ENCODE measurements at places on chromosomes 7 and 10.

GRCh38 chr7:125516194-125516593 is 586.6 kb upstream of the POT1 start:
- no peak for DNase-seq

GRCh38 chr10:11886851-11887250 is 63.7 kb downstream of the PROSER2 start:
- DNase-seq = no peak

- no peak for DNase-seq
Observed at GRCh38 chr7:21172800-21173199, 255.1 kb upstream of the SP4 start.

- no peak for DNase-seq
Observed at GRCh38 chr10:31906039-31906438, 22.6 kb downstream of the ARHGAP12 start.

DNA sequence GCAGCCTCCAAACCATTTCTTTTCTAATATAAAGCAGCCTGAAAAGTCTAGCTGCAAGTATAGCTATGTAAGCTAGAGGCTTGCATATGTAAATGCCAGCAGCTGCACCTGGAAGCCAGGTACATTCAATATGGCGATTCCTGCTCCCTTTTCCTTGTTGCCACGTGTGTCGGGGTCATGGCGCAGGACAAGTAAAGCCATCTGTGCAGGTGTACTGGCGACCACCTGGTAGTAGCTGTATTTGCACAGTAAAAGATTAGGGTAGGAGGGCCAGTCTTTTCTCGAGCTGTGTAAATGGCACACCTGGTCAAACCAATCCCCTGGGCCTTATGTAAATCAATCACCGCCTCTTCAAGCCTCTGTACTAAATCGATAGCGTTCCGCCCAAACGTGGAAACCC is 484.5 kb downstream of the MAGI2 start:
- peak; percentile 2 for DNase-seq

DNA sequence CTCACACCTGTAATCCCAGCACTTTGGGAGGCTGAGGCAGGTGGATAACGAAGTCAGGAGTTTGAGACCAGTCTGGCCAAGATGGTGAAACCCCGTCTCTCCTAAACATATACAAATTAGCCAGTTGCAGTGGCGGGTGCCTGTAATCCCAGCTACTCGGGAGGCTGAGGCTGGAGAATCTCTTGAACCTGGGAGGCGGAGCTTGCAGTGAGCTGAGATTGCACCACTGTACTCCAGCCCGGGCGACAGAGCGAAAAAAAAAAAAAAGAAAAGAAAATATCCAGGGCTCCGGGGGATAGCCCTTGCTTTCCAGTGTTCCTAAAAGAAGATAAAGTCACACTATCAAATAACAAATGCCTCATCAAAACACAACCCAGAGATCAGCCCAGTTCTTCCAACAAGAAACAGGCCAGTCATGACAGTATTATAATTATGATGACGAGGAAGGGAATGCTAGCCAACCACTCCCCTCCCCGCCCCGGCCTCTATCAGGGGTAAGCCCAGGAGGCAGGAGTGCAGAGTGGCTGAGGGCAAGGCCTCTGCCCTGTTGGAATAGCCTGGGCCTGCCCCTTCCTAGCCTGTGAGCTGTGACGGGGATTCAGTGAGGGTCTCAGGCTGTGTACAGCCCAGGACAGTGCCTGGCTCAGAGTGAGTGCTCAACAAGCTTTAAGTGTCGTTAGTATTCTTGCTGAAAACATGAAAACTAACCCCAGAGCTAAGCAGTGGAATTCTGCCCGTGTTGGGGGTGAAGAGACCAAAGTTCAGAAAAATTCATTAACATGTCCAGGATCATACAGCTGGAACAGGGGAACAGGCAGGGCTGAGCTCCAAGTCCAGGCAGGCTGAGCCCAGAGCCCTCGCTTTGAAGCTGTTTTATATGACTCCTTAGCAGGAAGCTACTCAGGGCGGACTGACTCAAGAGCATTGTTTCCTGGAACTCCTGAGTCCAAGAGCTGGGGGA is 54.3 kb downstream of the FAM241B start:
- peak; percentile 63 for DNase-seq

DNA sequence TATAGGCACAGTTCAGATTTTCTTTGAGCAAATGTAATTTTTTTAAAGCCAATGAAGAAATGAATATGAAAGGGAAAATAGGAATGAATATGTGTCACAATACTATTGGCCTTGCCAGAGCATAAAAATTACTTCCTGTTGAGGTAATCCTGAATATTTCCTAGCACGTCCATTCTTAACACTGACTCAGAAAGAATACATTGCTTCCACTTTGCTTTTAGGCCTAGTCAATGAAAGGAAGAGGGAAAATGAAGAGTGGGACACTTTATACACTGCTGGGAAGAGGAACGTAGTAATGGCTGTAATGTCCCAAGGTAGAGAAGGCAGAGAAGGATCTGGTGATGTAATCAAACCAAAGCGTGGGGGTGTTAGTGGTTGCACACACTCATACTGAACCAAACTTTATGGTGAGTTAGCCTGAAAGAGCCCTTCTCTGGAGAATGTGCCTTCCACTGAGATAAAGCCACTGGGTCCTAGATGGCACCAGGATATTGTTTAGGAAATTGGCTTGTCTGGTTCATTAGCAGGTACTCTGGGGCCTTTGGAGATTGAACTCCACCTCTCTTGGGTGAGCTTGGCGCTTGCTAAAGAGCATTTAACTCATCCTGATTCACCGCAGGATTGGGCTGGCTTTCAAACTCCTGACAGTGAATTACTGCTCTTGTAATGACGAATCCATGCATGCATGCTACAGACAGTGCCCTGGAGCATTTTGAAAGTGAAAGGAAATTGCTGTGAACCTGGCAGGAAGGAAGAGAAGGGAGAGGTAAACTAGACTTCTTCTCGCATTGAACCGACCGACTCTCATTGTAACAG is 254.9 kb downstream of the KIAA1217 start:
- peak; percentile 69 for DNase-seq

DNA sequence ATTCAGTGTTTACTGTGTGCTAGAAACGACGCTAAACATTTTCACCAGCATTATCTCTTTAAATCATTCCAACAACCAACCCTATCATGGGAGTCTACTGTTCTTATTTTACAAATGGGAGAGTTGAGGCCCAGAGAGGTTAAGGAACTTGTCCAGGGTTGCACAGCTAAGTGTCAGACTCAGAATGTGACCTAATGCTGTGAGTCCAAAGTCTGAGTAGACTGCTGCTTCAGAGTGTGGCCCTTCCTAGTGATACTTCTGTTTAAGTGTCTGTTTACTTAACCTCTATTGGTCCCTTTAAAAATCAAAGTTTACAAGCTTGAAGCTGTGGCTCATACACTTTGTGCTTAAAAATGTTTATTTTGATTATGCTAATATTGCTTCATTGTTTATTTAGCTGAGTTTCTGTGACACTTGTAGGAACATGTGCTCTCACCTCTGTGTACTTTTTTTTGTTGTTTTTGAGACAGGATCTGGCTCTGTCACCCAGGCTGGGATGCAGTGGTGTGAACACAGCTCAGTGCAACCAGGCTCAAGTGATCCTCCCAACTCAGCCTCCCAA is 84.4 kb upstream of the SYPL1 start:
- DNase-seq = no peak

DNA sequence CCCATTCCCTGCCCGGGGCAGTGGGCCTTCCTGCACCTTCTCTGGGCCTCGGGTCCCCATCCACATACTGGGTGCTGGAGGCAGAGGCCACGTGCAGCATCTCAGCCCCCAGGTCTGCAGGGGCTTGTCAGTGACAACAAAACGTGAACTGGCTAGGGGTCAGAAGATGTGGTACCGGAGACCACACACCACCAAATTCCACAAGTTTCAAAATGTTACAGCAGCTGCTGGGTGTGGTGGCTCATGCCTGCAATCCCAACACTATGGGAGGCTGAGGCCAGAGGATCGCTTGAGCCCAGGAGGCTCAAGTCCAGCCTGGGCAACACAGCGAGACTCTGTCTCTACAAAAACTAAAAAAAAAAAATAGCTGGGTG is 62.1 kb upstream of the DNAAF5 start:
- DNase-seq = no peak

GRCh38 chr10:33132626-33133025 is 174.6 kb upstream of the ITGB1 start:
- peak; percentile 35 for DNase-seq

DNA sequence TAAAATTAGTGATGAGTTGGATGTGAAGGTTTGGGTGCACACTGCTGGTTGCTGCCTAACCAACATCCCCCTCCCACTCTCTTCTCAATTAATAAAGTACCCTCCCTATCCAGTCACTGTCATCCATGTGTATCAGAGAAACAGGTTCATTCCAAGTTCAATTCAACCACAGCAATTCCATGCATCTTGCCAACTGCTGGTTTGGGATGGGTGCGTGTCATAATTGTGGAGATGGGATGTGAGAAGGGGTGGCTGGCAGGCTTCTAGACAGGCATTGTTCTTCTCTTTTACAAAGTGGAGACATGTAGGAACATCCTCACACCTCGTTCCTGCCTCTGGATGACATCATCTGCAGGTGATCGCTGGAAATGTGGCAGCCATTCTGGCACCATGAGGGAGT is 7.5 kb upstream of the CNPY1 start:
- no peak for DNase-seq

DNA sequence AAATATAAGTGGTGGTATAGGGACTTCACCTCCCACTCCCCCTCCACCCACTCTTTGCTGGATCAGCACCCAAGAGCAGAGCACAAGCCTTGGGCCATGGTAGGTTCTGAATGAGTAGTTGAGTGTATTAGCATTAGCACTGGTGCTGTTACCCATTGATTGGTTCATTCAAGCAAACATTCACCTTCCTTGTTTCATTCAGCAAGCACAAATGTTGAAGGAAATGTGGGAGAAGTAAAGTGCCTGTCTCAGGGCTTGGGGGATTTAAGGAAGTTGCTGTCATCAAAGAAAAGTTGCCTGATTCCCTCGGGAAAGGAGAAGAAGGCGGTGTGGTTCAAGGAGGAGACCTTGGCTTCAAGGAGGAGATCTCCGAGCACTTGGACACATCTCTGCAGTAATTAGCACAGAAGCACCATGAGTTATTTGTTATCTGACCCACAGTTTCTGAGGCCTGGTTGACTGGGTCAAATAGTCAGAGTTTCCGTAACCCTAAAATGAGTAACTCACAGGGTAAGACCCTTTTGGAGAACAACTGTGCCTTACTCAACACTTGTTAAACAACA is 17.3 kb downstream of the IL2RA start:
- no peak for DNase-seq

- no peak for DNase-seq
Observed at GRCh38 chr10:108583877-108584276, 1339.4 kb downstream of the XPNPEP1 start.

GRCh38 chr7:36941359-36941758 is 217.1 kb upstream of the AOAH start:
- no peak for DNase-seq

DNA sequence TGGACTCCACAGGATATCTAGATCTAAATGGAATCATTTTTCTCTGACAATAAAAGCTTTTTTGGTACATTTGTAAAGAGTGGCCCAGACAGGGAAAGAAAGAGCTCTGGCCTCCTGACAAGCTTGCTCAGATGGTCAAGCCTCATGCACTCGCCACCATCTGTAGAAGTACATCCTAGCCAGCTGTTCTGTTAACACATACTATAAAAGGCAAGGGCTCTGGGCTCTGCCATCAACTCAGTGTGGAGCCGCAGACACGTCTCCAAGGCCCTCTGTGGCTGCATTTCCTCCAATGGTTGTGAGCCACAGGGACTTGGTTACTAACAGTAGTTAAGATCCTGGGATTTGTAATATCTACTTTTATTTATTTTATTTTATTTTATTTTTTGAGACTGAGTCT is 70.8 kb upstream of the KDM7A start:
- DNase-seq = no peak

DNA sequence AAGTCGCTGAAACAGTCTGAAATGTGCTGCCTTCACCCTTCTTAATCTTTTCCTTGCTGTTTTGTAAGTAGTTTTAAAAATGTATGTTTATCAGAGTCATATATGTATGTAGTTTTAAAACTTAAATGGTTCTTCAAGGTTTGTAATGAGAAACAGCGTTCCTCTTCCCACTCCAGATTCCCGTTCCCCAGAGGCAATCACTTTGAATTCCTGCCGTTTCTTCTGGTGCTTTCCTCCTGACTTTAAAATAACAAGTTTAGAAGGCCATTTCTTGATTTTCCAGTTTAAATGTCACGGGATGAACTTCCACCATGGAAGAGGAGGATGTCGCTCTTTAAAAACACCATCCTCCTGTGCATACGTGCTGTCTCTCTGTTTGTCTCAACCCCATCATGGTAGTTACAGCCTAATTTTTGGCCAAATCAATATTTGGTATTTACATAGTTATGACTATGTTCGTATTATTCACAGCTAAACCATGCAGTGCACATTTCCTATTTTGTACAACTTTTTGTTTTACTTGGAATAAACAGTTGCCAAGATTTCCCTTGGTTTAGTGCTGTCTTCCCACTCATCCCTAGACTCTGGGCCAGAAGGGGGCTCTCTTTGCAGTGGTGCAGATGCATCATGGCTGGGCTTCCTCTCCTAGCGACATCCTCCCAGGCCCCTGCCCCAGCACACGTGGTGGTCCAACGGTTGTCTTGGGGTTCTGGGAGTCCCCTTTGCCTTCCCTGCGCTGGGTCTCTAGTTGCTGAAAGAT is 151.4 kb downstream of the PTPN20 start:
- peak; percentile 19 for DNase-seq

DNA sequence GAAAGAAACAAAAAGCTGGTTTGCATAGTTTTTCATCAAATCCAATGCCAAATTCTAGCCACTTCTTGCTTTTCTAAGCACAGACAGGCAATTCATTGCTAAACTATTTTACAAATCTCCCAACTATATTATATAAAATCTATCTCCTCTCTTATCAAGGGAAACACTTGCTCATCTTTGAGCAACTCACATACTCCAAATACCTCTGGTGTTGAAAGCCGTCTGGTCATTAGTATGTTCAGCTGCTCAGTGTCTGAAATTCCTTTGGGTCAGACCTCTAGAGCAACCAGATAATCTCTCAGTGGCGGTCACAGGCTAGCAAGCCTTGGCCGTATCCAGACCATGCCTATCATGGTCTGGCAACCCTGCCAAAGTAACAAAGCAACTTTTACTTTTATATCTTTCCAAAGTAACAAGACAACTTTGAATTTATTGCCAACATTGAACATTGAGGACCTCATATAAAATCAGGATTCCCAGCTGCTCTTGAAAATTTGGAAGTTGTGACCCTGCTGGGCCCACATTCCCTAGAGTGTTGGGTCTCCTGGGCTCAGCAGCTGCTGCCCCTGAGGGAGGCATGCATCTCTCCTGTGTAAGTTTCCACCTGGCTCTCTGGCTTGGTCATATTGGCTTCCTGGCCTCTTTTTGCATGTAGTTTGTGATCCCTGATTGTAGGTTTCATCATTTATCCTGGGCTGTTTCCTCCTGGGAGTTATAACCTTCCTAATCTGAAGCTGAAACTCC is 56.8 kb upstream of the LANCL2 start:
- no peak for DNase-seq
